Fibroblast of skin of right quadriceps (primary cell): ENCODE measurements at places on chromosomes 3 and 15.

GRCh38 chr15:88630798-88631463 lies 7.9 kb upstream of the ISG20 start:
- DNase-seq = no peak

DNA sequence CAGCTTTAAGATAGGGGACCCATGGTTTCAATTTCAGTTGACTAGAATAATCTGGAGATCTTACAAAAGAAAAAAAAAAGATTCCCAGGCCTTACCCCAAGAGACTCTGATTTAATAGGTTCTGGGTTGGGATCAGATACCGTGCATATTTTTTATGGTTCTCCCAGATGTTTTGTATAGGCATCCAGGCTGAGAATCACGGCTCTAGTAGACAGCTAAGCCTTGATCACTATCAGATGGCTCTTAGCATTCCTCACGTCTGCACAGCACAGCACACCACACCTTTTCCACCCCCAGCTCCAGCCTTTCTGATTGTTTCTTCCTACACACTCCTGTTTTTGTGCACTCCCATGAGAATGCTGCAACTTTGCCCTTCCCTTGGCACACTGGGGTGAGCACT lies 40.8 kb downstream of the TMEM45A start:
- peak; percentile 89 for DNase-seq

DNA sequence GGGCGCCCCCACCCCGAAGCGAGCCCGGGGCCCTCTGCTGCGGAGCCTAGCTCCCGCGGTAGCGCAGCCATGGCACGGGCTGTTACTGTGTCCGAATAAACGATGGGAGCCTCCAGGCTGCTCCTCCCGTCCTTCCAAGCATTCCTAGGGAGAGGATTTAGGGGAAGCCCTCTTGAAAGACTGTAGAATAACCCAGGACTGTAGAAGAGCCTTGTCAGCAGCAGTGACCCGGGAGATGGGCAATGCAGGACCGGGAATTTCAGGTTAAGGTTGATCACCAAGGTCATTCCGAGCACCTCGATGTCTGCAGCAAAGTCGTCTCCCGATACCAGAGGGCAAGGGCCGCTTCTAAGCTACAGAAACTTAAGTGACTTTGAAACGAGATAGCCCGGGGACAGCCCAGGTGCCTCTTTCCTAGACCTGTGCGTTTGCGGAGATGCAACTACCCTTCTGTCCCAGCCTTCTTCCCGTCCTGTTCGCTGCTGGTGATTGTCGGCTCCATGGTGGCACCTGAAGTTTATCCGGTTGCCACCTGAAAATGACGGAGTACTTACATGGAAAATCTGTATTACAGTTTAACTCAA lies 753 bp upstream of the MYO5A start:
- no peak for DNase-seq

DNA sequence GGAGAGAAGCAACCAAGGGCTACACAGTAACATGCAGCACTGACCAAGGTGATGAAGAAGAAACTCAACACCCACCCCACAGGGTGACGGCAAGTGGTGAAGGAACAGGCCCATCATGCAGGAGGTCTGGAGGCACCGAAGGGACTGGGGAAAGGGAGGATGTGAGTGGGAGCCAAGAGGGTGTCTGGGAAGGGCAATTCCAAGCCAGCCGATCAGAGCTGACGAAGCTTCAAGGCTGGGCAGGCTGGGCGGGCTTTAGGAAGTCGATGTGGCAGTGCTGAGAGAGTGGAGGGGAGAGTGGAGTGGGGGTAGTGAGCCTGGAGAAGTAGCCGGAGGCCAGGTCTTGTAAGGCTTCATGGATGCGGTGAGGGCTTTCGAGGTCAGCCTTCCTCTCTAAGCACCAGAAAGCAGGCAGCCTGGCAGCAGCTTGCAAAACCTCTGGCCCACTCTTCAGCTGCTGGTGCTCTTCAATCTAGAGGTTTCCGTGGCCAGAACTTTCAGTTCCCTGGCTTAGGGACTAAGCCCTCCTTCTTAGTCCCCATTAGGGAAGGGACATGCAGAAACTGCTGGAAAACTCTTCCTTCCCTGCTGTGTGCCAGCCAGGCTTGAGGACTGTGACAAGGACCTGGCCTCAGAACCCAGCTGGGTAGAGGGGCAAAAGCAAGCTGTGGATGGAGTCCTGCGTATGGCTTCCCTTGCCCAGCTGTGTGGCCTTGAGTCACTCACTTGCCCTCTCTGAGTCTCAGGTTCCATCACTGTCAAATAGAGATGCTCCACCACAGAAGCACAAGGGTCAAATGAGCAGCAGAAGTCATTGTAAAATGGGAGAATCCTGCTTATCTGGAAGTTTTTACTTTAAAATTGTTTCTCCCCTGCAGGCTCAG lies 72.1 kb downstream of the TLE3 start:
- DNase-seq = no peak

DNA sequence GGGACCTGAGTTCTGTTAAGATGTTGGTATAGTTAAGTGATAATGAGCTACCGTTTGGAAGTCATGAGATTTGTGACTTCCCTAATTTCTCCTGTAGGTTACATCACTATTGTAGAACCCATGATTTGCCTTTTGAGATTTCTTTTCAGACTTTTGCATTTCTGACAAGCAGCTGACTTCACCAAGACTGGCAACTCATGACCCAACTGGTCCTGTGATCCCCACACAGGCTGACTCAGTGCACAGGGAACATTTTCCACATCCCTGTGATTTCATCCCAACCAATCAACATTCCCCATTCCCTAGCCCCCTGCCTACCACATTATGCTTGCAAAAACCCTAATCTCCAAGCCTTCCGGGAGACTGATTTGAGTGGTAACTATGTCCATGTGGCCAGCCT lies 242.1 kb upstream of the PDZRN3 start:
- DNase-seq = no peak

DNA sequence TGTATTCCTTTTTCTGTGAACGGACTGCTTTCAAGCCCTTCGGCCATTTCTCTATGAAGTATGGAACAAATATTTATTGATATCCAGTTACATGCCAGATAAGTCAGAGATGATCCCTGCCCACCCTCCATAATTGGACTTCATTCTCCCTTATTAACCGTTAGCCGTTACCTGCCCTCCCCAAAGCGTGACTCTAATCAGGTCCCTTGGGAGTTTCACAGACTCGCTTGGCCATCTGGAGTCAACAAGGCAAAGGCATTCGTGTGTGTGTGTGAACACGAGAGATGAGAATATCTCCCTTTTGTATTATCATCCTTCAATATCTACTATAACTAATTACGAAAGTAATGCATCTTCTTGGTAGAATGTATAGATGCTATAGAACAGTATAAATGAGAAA lies 314.5 kb downstream of the TLE3 start:
- no peak for DNase-seq

DNA sequence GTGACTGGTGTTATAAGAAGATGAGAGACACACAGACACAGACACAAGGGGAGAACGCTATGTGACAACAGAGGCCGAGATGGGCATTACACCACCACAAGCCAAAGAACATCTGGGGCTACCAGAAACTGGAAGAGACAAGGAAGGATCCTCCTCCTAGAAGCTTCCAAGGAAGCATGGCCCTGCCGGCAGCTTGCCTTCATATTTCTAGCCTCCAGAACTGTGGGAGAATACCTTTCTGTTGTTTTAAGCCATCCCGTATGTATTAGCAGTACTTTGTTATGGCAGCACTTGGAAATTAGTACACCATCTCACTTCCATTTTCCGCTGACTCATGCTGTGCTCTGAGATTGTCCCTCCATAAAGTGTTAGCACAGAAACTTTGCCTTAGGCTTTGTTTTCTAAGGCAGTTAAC lies 38.7 kb upstream of the CA12 start:
- no peak for DNase-seq

DNA sequence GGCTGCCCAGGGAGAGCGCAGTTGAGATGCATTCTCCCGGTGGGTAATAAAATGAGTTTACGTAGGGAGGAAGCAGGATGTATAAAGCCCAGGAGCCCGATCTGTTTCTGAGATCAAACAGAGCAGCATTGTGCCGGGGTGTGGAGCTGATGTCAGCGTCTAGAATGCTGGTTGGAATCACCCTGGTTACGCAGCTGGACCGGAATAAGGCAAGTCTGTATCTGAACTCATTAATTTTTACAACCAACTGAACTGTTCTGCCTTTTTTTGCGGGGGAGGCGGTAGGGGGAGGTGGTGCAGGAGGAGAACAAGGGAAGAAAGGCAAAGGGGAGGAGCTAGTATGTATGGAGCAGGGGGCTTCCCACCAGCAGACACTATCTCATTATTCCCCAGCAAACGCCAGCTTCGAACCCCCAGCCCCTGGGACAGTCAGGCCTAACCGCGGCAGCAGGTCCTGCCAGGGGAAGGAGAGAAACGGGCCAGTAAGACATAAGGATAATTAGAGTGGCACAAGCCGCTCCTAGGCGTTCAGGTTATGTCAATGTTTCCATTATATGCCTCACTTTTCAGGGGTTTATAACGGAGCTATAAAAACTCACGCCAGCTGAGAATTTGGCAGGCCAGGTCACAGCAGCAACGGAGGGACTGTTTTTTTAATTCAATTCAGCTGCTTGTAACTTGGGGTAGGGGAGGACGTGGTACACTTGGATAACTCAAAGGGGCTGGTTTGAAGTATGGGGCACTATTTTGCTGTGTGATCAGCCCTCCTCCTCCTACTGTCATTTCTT lies 175.3 kb upstream of the HES1 start:
- DNase-seq = peak; percentile 55

- no peak for DNase-seq
Observed at GRCh38 chr15:63889831-63890230, 56.1 kb upstream of the HERC1 start.

- no peak for DNase-seq
Observed at GRCh38 chr15:48981941-48982340, 18.2 kb upstream of the SHC4 start.
